M059J (cell line): ENCODE measurements at places on chromosomes 5 and 9. TPM values are rescaled to one million over a fixed set of nuclear protein-coding genes. Genes with fewer than 3 reads are reported as not detected.

DNA sequence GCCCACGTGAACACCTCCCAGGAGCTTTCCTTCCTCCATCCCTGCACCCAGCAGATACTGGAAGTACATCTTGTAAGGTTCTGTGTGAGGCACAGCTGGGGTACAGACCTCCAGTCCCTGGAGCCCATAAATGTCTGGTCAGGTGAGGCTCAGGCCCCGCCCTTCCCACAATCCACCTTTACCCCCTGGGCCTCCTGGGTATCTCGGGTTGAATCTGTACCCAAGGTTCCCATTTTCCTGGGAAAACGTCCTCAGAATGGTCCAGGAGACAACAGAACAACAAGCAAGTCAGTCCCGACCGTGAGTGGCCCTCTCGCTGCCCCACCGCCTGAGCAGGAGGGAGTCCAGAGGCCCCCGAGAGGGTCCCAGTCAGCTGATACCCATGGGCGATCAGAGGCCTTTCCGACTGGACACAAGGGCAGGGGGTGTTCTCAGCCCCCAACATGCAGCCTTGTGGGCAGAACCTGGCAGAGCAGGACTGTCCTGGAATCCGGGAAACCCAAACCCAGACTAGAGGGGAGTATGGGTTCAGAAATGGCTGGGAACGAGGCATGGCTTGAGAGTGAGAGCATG, 4.3 kb downstream of the SPATA31E1 start:
- no peak for DNase-seq

The MRPL41 gene
- total RNA-seq = 53.7 and 76.4 TPM in 2 replicates

GRCh38 chr9:83132768-83133167, 69.8 kb upstream of the RASEF start:
- DNase-seq = no peak

The TAS2R1 gene
- not detected in 2 replicates for total RNA-seq

The GMCL2 gene
- not detected in 2 replicates for total RNA-seq

DNA sequence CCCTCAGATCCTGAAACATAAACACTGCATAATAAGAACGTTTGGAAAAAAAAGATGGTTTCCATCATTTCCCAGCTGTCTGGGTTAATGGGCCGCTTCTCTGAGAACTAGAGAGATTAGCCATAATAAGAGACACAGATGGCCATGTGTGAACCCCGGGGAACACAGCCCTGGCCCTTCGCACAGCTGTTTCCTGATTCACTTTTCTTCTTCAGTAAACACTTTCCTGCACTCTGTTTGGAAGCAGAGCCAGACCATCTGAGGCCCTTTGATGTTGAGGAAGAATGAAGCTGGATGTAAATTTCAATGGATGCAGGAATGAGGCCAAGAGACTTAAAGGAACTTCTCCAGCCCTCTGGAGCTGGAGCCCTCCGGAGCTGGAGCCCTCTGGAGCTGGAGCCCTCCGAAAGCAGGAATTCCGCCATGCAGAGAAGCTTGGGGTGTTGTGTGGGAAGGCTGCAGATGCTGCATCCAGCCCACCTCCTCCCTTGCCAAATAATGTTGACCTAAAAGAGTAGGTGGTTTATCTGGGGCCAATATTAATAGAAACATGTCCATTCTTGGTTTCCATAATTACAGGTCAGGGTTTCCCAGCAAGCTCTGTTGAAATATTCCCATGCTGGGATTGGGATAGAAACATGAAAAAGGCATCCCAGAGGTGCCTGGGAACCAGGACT, 218.9 kb downstream of the NXNL2 start:
- no peak for DNase-seq
